T-helper 1 cell (primary cell): ENCODE measurements at places on chromosomes 4 and X.

DNA sequence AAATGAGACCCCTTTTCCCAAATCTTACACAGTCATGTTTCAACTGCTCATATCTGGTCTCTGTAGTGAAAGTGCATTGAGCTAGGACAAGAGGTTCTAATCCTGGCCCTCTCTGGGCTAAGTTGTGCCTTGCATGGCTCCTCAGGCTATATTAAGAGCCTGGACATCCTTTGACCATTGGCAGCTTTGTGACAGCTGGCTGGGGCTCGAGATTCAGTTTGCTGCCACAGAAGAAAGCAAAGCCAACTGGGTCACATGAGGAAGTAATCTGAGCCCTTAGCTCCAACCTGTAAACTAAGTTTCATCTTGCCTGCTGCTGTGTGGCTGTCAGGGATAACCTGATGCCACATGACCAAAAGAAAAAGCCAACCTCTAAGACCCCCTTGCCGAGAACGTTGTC, 51.8 kb upstream of the JADE1 start:
- no peak for DNase-seq

DNA sequence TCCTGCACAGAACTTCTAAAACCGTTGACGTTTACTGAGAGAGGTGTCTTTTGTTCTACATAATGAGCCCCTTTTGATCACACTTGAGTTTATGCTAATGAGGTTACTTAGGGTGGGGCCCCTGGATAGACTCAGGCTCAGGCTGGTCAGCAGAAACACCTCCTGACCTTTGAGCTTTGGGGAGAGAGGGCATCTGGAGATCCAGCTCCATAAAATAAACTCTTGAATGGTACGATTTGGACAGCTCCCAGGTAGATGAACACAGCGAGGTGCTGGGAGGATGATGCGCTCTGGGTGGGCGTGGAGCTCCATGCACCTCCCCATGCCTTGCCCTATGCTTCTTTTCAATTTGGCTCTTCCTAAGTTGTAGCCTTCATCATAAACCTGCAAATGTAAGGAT, 52.0 kb downstream of the ENOPH1 start:
- DNase-seq: no peak

DNA sequence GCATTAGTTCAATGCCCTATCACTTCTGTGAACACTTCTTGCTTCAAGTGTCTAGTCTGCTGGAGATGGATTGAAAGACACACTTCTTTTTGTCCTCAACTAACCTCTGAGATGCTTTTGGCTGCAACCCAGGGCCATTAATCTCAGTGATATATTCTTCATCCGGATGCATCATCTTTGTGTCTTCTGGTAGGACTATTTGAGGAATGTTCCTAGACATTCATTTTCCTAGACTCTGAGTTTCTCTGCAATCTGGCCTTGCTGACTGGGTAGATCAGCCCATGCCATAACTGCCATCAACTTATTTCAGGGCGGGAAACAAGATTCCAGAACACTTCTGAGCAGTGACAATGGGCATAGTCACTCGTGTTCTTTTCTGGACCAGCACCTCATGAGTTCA, 329.4 kb downstream of the PDGFC start:
- DNase-seq: no peak

DNA sequence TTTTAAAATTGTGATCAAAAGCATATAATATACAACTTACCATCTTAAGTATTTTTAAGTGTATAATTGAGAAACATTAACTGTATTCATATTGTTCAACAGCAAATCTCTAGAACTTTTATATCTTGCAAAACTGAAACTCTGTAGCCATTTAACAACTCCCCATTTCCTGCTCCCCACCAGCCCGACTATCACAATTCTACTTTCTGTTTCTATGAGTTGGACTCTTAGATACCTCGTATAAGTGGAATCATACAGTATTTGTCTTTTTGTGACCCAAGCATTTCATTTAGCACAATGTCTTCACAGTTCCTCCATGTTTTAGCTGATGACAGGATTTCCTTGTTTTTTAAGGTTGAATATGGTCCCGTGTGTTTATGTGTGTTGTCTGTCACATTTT, 106.0 kb downstream of the LRBA start:
- DNase-seq: no peak

GRCh38 chr4:118732591-118733330, 47.6 kb downstream of the METTL14 start:
- no peak for DNase-seq

GRCh38 chr4:98656886-98657285, 1.5 kb downstream of the TSPAN5 start:
- DNase-seq: no peak

- no peak for DNase-seq
These were observed 65.7 kb upstream of the ALG13 start for GRCh38 chrX:111615227-111615626.

DNA sequence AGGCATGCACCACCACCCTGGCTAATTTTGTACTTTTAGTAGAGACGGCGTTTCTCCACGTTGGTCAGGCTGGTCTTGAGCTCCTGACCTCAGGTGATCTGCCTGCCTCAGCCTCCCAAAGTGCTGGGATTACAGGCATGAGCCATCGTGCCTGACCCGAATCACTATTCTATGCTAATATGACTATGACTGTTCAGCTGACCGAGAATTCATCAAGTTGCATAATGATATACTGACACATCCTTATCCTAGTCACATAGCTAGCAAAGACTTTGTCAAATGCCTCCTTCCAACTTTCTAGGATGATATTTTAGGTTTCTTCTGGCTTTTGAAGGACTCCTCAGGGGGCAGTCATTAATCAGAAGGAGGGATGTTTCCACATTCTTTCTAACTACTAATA, 4.8 kb upstream of the GPM6B start:
- no peak for DNase-seq

- DNase-seq: no peak
These were observed 86.4 kb downstream of the ANAPC10 start for GRCh38 chr4:145011636-145012035.

DNA sequence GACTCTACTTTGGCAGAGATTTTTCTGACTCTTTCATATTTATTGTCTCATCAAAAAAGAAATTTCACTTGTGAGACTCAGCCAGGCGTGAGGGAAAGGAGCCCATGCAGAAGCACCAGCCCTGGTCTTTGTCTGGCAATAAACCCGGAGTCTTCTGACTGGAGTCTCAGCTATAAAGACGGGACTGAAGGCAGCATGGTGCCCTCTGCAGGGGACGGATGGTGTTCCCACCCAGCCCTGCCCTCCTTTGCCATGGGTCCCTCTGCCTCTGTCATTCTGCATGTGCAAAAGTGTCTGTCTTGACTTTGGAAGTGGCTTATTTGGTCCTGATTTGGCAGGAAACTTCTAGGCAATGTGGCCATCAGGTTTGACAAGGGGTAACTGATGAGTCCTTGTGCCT, 14.2 kb downstream of the ZNF185 start:
- no peak for DNase-seq

- no peak for DNase-seq
These were observed 73.1 kb downstream of the RAPGEF2 start for GRCh38 chr4:159175989-159176375.

DNA sequence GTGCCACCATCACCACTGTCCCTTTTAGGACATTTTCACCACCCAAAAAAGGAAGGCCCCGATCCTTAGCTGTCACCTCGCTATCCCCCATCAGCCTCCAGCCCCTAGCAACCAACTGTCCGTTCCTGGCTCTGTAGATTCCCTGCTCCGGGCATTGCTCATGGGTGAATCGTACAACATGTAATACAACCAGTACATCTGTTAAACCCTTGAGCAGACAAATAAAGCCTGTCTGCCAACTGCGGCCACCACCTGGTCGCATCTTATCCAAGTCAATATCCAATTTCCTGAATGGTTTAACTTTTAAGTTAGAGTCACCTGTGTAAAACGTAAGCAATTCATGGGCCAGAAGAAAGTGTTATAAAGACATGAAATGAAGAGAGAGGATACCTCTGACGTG, 251.9 kb downstream of the AFAP1 start:
- DNase-seq: no peak

DNA sequence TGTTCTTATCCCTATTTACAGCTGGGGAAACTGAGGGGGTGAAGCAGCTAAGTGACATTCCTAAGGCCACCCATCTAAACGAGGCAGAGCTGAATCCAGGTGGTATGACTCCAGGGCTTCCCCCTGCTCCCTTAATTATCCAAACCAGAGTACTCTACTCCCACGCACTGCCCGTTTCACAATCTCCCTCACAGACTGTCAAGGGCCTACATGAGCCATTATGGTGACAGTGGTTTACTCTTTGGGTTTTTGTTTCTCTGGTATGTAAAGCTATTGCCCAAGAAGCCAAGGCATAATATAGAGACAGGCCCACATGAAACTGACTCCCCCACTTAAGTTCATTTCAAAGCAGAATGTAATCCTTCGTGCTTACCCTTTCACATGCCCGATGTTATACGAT, 95.1 kb downstream of the NHS start:
- no peak for DNase-seq

- no peak for DNase-seq
These were observed 31.4 kb downstream of the SSX5 start for GRCh38 chrX:48165241-48165640.

- no peak for DNase-seq
These were observed 226.5 kb downstream of the FBXO8 start for GRCh38 chr4:174056959-174057358.

- DNase-seq: no peak
These were observed 34.4 kb downstream of the BBS12 start for GRCh38 chr4:122766950-122767349.

GRCh38 chrX:9501362-9501761, 36.5 kb downstream of the TBL1X start:
- DNase-seq: no peak

DNA sequence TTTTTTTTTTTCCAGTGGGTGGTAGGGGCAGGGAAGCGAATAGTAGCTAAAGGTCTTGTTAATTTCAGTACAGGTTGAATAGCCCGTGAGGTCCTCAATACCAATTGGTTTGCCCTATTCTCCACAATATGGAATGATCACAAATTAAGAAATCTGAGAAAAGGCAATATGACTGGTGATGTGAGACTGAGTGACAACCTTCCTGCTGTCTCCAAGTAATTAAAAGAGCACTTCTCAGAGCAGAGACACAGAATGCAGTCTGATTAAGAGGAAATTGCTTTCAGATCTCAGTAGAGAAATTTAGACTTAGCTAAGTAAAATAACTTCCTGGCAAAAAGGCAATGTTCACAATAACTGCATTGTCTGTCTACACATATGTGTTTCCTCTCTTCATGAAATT, 23.0 kb downstream of the GPR174 start:
- DNase-seq: no peak

DNA sequence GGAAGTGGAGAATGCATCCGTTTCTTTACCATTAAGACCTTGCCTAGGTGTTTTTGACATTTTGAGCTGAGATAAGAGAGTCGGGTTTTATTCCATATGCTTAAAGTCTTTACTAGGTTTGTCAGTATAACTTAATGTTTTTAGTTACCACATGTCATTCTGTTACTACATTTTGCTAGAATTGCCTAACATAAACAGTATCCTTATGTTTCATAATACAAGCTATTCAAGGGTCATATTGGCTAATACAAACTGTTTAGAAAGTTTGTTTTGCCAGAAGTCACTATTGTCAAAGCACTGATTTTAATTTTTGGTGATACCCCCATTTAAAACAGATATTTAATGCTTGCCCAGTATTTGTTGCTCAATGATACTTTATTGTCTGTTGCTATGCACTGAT, 427.7 kb upstream of the MAGEB2 start:
- DNase-seq: no peak

DNA sequence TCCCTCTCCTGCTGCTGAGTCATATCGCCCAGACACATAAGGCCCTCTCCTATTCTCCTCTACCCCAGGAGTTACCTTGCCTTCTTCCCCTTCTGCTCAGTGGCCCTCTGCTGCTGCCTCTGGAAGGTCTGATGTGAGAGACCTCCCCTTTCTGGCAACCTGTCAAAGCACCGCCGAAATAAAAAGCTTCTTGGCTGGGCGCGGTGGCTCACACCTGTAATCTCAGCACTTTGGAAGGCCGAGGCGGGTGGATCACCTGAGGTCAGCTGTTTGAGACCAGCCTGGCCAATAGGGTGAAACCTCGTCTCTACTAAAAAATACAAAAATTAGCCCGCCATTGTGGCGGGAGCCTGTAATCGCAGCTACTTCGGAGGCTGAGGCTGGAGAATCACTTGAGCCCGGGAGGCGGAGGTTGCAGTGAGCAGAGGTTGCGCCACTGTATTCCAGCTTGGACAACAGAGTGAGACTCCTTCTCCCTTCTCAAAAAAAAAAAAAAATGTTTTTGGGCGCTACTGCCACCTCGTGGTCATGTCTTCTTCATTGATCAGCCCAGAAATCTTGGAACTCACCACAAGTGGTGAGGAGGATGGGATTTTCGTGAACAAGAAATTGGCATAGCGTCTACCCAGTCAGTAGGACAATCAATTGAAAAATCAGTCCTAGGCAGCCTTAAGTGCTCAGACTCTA, 8.6 kb upstream of the ZXDA start:
- DNase-seq: no peak

GRCh38 chrX:42616981-42617380, 161.0 kb downstream of the PPP1R2C start:
- no peak for DNase-seq

DNA sequence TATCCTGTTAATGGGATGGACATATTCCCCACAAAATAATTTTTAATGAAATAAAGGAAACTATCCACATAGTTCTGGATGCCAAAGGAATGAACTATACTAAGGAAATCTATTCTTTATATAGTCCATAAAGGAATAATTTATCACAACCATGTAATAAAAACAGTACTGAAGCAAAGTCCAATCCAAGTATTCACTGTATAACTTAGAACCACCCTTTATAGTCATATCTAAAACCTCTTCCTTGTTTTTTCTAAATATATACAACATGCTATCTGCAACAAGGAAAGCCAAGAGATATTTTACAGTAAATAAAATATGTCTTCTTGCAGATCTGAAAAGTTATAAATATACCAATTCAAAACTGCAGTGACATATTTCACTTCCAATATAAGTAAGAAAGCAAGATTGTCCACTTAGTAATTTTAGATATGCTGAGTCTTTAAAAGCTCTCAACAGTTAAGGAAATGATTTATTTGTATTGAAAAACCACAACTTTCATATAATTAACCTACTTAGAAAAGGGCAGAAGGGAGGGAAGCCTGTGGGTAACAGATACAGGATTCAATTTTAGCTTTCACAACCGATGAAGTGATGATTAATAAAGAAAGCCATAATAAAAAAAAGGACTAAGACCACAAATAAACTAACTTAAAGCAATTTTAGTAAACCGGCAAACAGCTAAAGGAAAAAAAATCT, 8.0 kb downstream of the NR3C2 start:
- peak; percentile 25 for DNase-seq

- DNase-seq: no peak
These were observed 25.5 kb downstream of the MMAA start for GRCh38 chr4:145644699-145645098.

DNA sequence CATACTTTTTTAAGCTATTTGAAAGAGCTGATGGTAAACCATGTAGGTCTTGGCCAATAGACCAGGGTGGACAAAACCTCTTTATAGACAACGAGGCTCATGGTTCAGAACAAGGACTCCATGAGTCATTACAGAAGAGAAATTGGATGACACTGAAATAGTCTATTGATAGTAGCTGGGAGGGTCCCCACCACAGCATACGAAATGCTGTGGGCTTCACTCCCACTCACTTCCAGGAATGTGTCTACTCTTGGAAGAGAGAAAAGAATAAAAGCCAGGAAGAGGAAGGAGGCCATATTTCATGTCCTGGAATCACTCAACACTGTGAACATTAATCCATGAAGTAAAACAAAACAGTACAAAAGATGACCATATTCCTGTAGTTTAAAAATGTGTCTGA, 82.3 kb upstream of the MXRA5 start:
- no peak for DNase-seq

GRCh38 chr4:153260553-153261300, 56.5 kb downstream of the TRIM2 start:
- no peak for DNase-seq
